ENCODE measurements at places on chromosomes 1 and 21.
A peak's percentile ranks its signal among the peaks of the same experiment; 100 is the strongest.

GRCh38 chr1:33429856-33430691 lies 821 bp downstream of the PHC2 start:
- DNase-seq, result no peak

DNA sequence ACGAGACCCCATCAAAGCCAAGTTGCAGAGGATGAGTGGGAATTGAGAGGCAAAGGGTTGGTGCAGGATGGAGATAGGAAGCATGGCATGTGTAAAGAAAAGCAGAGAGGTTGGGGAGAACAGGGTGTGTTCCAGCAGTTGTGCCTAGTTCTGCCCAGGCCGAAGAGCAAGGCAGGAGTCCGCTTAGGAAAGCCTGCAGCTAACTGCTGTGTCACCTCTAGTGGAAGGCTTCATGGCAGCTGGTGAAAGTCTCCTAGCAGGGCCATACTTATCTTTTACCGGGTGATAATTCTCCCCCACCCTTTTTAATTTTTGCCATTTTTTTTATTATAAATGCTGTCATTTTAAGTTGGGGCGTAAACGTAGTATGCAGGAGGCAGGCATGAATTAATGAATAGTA lies 93.6 kb downstream of the NFIA start:
- no peak for DNase-seq

- DNase-seq, result no peak
These were observed 13.4 kb upstream of the RNF223 start for GRCh38 chr1:1087351-1088028.

DNA sequence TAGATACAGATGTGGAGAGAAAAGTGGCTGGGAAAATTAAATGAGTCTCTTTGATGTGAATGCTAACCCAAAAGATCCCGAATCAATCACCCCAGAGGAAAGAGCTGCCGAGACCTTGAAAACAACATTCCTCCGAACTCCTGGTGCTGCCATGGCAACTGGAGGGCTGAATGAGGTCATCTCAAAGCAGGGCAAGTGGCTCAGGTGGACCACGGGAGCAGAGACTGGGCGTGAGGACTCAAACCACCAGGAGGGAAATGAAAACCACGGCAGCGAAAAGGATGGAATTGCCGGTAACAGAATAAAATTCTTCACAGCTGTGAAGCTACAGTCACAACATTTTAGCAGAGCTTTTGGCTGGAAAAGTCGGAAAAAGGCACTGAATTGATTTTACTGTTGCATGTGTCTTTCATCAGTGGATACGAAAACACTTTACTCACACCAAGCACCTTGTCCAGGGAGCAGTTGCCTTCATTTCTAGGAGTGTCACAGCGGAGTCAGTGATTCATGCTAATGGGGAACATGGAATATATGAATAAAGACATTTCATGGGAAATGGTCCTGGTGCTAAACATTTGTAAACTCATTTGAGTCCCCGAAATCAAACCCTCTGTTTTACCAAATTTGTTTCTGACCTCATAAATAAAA lies 23.2 kb upstream of the BECN2 start:
- DNase-seq, result no peak

GRCh38 chr1:205710201-205711062 lies 30.1 kb upstream of the SLC45A3 start:
- DNase-seq, result no peak

- no peak for DNase-seq
These were observed 53.2 kb downstream of the CNN3 start for GRCh38 chr1:94873520-94874351.

DNA sequence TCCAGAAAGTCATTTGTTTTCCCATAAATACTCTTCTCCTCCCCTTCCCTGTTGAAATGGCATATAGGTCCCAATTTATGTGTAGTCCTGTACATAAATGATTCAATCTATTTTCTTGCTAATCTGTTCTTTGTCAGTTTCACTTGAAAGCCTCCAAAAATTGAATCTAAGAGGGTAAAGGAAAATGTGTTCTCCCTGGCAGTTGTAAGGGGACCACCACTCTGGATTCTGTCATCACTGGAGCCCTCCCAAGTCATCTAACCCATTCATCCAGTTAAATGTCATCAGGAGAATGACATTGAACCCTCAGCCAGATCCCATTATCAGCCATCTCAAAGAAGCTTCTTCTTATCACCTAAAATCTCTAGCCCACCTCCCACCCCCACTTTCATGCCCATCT lies 35.0 kb upstream of the RNF2 start:
- no peak for DNase-seq

DNA sequence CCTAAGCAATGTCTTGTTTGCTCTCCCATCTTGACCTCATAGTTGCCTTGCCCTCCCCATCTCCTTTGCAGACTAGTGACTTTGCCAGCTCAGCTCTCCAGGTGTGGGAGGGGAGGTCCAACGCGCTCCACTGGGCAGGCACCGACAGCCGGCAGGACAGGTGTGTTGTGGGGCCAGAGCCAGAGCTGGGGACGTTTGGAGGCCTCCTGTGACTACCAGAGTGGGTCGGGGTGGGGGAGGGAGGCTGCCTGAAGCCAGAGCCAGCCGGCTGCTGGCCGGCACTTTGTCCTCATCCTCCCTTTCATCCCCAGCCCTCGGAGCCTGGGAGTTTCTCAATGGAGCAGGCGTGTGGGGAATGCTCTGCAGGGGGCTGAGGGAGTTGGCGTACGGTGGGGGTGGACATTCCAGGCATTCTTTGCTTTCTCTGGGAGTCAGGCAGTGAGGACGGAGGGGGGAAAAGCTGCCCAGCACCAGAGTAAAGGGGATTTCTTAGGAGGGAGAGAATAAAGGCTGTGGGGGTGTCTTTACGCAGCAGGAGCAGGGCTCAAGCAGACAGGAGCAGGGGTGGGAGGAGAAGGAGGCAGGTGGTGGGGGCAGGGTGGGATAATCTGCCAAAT lies 20.2 kb downstream of the NUAK2 start:
- DNase-seq, result no peak

DNA sequence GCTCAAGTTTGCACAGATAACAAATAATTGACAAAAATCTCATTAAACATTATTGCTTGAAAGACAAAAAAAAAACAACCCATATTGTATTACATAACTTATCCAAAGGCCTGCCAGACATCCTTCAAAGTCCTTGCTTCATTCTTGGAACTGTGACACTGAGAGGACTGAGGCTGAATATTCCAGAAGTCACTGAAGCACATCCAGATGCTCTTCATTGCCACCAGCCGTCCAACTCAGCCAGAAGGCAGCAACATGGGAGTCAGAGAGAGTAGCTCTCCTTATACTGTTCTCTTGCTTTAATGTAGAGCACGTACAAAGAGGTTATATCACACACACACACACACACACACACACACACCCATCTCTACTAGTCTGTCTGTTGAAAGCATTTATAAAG lies 755.0 kb downstream of the LTN1 start:
- no peak for DNase-seq

DNA sequence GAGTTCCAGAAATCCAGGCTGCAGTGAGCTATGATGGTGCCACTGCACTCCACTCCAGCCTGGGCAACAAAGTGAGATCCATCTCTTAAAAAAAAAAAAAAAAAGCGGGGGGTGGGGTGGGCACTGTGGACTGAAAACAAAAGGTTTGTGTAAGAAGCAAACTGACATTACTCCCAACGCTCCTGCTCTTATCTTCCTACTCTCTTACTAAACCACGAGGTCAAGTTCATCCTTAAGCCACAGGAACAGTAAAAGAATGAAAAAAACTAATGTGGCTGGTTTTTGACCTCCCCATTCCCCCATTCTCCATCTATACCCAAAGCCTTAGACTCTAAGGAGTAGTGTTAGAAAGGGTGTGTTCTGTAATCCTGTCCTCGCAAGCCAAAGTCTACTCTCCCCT lies 30.8 kb downstream of the TFAP2E start:
- no peak for DNase-seq

GRCh38 chr1:206826394-206826793 lies 39.0 kb upstream of the IL20 start:
- DNase-seq, result no peak

DNA sequence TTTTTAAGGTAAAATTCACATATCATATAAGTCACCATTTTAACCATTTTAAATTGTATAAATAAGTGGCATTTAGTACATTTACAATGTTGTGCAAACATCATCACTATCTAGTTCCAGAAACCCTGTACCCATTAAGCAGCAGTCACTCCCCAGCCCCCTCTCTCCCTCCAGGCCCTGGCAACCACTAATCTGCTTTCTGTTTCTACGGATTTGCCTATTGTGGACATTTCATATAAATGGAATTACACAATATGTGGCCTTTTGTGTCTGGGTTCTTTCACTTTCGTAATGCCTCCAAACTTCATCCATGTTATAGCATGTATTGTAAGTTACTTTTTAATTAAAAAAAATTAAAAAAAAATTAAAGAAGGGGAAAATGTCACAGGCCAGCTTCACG lies 58.0 kb upstream of the RAB3GAP2 start:
- DNase-seq, result no peak

DNA sequence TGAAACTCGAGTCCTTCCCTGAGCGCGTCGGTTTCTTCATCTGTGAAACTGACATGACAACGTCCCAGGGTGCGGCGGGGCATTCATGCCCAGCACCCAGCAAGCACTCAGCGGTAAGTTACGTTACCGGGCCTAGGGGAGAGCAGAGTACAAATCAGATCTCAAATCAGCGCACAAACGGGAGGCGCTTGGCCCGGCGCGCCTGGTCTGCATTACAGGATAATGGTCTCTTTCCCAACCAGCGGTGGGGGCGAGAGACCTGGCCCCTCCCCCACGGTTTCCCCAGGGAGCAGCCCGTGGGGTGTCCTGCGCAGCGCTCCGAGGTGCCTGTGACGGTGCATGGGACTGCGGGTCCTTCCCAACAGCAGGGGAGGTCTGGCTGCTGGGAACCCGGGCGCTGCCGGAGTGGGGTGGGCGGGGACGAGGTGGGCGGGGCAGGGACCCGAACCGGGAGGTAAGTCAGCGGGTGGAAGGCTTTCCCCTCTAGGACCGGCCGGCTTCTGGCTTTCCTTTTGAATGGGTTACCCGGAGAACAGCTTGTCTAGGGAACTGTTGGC lies 1.0 kb downstream of the TMEM51 start:
- DNase-seq, result no peak

DNA sequence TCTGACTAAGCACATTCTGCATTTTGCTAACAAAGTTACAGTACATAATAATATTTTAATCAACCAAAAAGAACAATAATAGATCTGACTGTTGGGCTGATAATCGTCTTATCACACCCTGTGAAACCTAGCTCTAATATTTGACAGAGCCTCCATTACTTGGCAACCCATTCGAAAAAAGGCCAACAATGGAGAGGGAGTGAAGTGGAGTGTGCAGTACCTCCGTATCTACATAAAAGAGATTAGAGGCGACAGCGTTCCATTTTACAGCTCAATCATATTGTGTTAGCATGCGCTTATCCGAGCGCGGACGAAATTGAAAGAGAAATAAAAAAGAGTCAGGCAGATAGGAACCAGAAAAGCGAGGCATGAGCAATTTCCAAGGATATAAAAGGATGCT lies 137.3 kb upstream of the USH2A start:
- DNase-seq, result no peak

GRCh38 chr21:33916200-33916567 lies 580 bp upstream of the ATP5PO start:
- no peak for DNase-seq

DNA sequence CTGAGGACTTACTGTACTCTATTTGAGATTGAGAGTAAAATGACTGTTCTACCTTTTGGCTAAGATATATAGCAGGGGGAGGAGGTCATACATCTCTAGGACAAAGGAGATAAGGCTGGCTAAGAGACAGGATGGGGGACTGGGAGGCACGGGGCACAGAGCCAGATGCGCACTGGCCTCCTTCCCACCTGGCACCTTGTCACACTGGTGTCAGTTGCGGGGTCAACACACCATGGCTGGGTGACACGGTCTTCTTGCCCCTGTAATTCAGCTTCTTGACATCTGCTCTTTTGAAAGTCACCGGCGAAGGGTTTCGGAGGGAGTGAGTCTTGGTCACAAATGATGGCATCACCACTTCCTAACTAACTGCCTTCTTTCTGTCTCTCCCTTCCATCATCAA lies 177.3 kb downstream of the ZSCAN20 start:
- no peak for DNase-seq

DNA sequence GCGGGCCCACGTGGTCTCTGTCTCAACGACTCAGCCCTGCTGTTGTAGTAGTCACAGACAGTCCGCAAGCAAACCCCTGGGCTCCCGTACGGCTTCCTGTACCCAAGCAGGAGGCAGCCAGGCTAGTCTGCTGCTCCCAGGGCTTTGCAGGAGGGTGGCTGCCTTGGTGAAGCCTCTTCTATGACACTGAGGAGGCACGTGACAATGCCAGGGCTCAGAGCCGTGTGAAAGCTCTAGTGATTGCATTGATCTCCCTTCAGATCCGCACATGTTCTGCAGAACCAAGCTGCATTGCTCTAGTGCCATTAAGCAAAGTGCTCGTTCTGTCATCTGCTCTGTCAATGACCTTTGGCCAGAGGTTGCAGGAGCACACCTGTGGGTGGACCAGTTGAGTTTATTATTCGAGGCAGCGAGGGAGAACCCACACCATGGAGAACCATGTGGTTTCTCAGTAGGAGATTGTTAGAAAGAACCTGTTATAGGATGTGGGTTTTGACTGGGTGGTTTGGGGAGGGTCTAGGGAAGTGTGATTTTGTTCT lies 18.0 kb downstream of the UMODL1 start:
- DNase-seq, result no peak

GRCh38 chr1:227299241-227299627 lies 19.1 kb downstream of the CDC42BPA start:
- DNase-seq, result no peak

DNA sequence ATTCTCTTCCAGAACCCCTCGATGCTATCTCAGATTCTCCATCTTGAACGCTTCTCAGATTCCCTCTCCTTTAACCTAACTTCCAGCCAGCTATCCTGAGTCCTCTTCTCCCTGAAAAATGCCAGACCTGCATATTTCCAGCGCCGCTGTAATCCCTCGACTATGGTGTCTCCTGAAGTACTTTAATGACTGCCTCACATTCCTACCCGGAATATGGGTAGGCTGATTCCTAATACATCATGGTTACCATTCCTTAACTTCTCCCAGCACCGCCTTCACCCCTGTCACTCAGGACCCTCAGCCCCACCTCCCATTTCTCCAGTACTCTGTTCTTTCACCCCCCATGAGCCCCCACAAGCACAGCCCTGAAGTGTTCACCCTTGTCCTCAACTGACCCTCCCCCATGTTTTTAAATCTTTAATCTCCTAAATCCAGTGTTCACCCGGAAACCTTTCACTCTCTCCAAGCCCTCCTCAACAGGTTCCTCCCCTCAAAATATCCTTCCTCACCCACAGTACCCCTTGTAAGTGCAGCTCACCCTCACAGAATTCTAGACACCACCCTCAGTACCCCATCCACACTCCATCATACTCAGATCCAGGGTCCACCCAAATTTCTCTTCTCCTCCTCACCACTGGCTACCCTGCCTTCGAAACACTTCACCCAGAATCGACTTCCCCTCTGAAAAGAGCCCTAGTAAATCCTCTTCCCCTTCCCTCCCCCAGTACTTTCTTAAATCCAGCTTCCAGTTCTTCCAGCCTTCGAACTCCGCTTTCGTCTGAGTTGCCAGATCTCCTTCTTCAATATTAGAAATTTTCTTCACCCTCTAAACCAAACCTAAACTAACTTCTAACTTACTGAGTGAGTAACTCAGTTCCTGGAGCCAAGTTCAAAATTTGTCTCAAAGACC lies 922 bp downstream of the CPT2 start:
- DNase-seq, result no peak

- DNase-seq, result peak; percentile 84
These were observed 905 bp downstream of the BTBD19 start for GRCh38 chr1:44808938-44809917.

- DNase-seq, result no peak
These were observed 179.4 kb downstream of the LYPLAL1 start for GRCh38 chr1:219352961-219353651.

Measured in stimulated activated CD8-positive, alpha-beta memory T cell treated with anti-CD3 and anti-CD28 coated beads, Interleukin-2, amount 100 ng/mL, for 48 hours (primary cell).